Activated T-helper 1 cell treated with anti-CD3 and anti-CD28 coated beads, Interleukin-12 subunit alpha, Interleukin-12 subunit beta, Interleukin-2, Interleukin-4 antibody, amounts not matched to agents 30 ng/mL and 10 ng/mL and 1 ng/mL, durations not matched to agents 14 hours and 24 hours and 36 hours (primary cell): ENCODE measurements at places on chromosomes 4 and X. TPM values are rescaled to one million over a fixed set of nuclear protein-coding genes. Genes with fewer than 3 reads are reported as not detected.

DNA sequence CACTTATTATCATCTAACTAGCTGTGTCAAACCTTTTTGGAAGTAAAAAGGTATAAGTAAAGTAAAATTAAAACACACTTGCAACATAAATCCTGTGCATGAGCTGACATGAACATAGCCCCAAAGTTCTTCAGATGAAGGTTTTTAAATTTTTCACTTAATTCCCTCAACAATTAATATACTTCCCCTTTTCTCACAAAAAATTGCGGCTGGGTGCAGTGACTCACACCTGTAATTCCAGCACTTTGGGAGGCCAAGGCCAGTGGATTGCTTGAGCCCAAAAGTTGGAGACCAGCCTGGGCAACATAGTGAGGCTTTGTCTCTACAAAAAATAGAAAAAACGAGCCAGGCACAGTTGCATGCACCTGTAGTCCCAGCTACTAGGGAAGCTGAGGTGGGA is 16.8 kb downstream of the RASGEF1B start:
- peaks cover 15% of the 10 kb centered on the region for H3K4me1 ChIP-seq
- no peak overlapping the region for H3K27ac ChIP-seq
- H3K4me3 ChIP-seq = no peak overlapping the region
- no peak for DNase-seq
- no peaks in the 10 kb centered on the region for H3K27me3 ChIP-seq

- no peak overlapping the region for H3K4me3 ChIP-seq
- no peaks in the 10 kb centered on the region for H3K4me1 ChIP-seq
- no peak overlapping the region for H3K27ac ChIP-seq
- no peaks in the 10 kb centered on the region for H3K36me3 ChIP-seq
Measured at GRCh38 chr4:5921981-5922380, 29.1 kb upstream of the CRMP1 start.

GRCh38 chr4:182194091-182194824 is 48.9 kb upstream of the TENM3 start:
- H3K4me1 ChIP-seq = no peaks in the 10 kb centered on the region
- no peaks in the 10 kb centered on the region for H3K36me3 ChIP-seq
- H3K27me3 ChIP-seq = no peaks in the 10 kb centered on the region

- no peak overlapping the region for H3K4me3 ChIP-seq
- H3K36me3 ChIP-seq = peaks cover 2% of the 10 kb centered on the region
- DNase-seq = no peak
- H3K4me1 ChIP-seq = peaks cover 7% of the 10 kb centered on the region
Measured at GRCh38 chr4:159222043-159222552, 119.2 kb downstream of the RAPGEF2 start.

DNA sequence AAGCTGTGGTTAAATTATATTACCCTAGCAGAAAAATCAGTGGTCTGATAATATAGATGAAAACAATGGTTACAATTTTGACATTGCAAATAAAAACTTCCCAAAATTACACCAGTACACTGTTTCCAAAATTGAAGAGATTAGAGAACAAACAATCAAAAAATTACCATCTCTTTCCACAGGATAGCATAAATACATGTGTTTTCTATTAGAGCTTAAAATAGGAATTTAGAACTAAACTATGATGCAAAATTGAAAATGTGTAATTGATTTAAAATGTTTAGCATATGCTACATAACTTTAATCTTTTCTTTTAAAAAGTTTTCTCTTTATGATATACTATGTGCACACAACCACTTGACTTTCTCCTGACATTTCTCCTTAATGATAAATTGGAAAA is 6.7 kb downstream of the EDNRA start:
- H3K4me3 ChIP-seq = no peak overlapping the region
- H3K27ac ChIP-seq = no peak overlapping the region
- no peaks in the 10 kb centered on the region for H3K4me1 ChIP-seq

DNA sequence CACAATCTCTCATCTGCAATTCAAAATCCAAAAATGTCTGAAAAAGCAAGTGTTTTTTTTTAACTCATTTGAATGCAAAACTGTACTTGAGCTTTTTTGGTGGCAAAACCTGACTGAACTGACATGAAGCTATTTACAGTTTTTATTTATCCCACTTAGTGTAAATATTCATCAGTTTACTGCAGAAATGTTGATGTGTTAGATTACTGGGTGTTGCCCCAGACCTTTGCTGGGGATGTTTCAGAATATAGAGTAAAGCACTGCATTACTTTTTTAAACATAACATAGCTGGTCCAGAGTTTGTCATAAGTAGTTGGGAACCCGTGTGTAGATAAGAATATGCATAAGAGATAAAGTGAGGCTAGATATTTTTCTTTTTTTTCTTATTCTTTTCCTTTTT is 27.3 kb downstream of the PTPN13 start:
- peaks cover 16% of the 10 kb centered on the region for H3K27me3 ChIP-seq
- no peaks in the 10 kb centered on the region for H3K36me3 ChIP-seq
- DNase-seq = no peak
- H3K4me1 ChIP-seq = no peaks in the 10 kb centered on the region
- H3K4me3 ChIP-seq = no peak overlapping the region
- no peak overlapping the region for H3K27ac ChIP-seq

DNA sequence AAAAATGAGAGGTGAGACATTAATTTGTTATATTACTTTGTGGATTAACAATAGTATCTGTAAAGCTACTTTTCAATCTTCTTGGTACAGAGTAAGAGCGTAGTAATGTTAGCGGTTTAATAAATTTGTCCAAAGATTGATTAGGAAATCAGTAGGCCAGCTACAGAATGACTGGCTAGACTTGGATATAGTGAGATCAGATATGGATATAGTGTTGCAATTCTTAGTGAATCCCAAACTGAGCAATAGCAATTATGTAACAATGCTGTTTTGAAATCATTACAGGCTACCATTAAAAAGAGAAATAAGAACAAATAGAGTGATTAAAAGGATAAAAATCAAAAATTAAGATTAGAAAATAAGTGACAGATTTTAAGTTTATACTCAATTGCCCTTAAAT is 847 bp upstream of the UGT2A2 start:
- no peaks in the 10 kb centered on the region for H3K4me1 ChIP-seq
- no peaks in the 10 kb centered on the region for H3K27me3 ChIP-seq
- no peaks in the 10 kb centered on the region for H3K36me3 ChIP-seq
- H3K4me3 ChIP-seq = no peak overlapping the region
- no peak overlapping the region for H3K27ac ChIP-seq

- no peak for DNase-seq
- H3K27me3 ChIP-seq = peaks cover 49% of the 10 kb centered on the region
- H3K4me3 ChIP-seq = no peak overlapping the region
- H3K36me3 ChIP-seq = no peaks in the 10 kb centered on the region
- no peak overlapping the region for H3K27ac ChIP-seq
Measured at GRCh38 chr4:154329268-154329868, 162.2 kb downstream of the DCHS2 start.

Gene CLIC2
- total RNA-seq = 0.20 and 0.62 TPM in 2 replicates

Gene EDA
- 1.6 and 2.4 TPM in 2 replicates for total RNA-seq

Gene MAGEA4
- not detected in 2 replicates for total RNA-seq

Gene DAPP1
- total RNA-seq = 38.8 and 40.2 TPM in 2 replicates
